ENCODE measurements at places on chromosomes 5 and 9.

DNA sequence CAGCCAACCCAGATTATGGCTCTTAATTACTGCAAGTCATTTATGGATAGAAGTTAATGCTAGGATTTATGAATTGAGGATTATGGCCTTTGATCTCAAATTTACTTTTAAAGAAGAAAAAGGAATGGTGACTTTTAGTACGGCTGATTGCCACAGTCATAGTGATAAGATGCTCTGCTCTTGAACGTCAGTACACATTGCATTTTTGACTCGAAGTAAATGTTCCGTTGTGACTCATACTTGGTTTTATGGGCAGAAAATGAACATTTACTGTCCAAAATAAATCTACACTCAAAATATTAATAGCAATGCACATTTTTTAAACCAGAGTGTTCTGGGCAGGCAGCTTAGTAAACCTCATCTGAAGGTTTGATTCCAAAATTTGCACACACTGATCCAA, 830 bp downstream of the ADAMTSL1 start:
- no peak for DNase-seq

DNA sequence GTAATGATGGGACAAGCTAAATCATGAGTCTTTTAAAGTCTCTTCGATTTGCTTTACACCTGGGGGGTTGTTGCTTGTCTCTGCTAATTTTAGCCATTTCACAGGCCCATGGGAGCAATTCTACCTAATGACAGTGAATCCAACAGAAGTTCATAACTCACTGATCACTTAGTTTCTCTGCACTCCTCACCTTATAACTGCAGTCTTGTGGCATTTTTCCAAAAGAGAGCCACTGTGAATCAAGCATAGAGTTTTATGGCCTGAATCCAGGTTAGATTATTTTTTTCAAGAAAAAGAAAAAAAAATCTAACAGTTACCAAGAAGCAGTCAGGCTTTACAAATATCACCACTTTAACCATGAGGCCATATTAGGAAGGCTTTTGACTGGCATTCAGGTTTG, 1.5 kb upstream of the IL7R start:
- DNase-seq = no peak

GRCh38 chr5:119743927-119744326, 114.6 kb downstream of the FAM170A start:
- peak; percentile 52 for DNase-seq

GRCh38 chr5:133581348-133581747, 31.0 kb downstream of the FSTL4 start:
- no peak for DNase-seq

DNA sequence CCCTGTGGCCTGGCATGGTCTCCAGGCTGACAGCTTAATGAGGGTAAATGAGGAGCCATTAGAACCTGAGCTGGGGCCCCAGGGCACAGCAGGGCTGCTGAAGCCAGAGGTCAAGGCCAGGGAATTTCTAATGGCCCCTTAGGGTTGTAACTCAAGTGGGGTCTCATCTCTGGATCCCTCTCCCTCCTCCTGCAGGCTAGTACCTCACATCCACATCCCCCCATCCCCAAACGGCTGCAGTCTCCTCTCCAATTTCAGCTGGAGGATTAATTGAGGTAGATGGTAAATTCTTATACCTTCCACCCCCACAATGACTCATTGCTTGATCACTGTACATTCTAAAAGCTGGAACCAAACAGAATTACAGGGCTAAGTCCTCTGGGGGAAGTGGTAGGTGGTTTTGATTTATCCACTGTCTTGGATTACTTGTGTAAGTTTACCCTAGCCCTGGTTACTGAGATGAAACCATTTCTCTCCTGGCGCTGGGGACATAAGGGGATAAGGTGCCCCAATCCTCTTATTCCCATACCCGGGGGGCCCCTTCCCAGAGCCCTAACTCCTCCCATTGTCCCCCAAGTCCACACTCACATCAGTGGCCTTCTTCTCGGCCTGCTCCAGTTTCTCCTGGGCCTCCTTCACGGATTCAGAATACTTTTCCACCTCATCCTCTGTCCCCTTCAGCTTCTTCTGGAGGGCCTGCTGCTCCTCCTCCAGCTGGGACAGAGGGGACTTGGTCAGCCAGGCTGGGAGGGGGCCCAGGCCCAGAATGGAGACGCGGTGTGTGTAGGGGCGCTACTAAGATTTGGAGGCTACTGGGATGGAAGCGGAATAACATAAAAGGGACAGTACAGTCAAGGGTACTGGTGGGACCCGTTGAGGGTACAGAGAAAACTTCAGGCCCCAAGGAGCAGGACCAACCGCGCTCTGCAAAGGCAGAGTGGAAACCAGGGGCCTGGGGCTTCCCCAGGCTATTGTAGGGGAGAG, 875 bp downstream of the TPM2 start:
- no peak for DNase-seq

DNA sequence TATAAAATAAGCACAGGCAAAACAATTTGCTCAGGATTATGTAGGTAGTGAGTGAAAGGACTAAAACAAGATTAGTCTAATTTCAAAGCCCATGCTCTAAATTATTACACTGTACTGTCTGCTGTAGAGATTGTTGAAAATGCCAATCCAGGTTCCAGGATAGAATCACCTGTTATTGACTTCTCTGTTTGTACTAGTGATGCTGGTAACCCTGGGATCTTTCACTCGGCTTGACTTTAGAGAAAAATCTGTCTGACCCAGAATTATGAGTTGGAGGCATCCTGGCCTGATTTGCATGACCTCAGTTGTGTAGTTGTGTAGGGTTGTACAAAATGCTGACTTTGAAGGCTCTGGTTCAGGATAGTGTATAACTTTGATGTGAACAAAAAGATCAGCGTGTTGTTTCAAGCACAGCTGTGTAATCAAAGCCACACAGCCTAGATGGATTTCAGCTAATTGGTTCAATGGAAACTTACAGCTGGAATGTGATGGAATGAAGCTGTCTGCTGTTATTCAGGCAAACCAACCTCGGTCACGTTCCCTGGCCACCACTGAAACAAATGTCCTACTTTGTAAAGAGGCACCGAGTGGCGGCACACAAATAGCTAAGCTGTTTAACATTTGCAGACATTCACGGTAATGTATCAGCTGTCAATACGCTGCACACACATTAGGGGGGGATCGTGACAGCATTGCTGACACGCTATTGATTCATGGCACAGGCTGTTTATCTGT, 340.3 kb downstream of the KCTD16 start:
- DNase-seq = no peak

DNA sequence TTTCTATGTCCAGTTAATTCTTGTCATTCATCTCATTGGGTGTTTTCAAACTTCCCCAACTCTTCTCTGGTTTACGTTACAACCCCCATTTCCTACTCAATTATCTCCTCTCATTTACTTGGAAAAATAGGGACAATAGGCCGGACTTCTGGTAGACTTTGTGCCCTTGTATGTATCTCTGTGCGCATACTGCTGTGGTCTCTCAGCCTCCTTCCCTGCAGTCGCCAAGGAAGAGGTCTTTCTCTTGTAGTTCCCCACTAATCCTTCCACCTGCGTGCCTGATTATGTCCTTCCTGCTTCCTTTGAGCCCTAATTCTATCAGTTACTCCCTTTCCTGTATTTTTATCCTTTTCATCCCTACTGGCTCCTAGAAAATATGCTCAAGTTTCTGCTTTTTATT, 176.3 kb downstream of the GDNF start:
- DNase-seq = no peak

DNA sequence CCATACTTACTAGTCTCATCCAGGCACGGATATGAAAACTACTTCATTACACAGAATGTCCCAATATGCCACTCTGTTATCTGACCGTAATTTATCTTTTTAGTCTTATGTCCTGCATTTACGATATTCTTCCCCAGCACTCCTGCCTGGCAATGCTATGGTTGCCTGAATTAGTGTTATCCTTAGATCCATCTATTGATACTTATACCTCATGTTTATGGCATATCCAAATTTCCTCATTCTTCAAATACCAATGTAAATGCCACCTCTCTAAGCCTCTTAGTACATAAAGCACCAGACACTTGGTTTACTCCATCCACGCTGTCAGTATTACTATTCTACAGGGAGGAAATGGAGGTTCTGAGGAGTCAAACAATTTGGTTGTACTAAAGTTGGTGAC, 507.8 kb upstream of the NMUR2 start:
- no peak for DNase-seq

All from NT2/D1 (cell line).